Activated CD8-positive, alpha-beta T cell treated with anti-CD3 and anti-CD28 coated beads, Interleukin-2, amount 10 ng/mL, durations not matched to agents 7 days and 5 days (primary cell): ENCODE measurements at places on chromosomes 7 and 10. TPM values are rescaled to one million over a fixed set of nuclear protein-coding genes. Genes with fewer than 3 reads are reported as not detected.

Gene FAM24B
- total RNA-seq = 9.3 TPM

Gene C7orf33
- not detected for total RNA-seq

Gene CXCL12
- total RNA-seq = not detected

Gene SOSTDC1
- total RNA-seq = not detected

Gene EPO
- not detected for total RNA-seq

Gene VPS41
- total RNA-seq = 46.3 TPM

Gene NEURL1
- 1.1 TPM for total RNA-seq

Gene AKR1B15
- total RNA-seq = not detected

GRCh38 chr7:40525764-40526163 lies 391.0 kb downstream of the SUGCT start:
- no peak for DNase-seq

GRCh38 chr10:33211106-33211878 lies 123.2 kb downstream of the NRP1 start:
- DNase-seq = peak; percentile 29

GRCh38 chr10:82228701-82229100 lies 353.7 kb downstream of the NRG3 start:
- DNase-seq = no peak

DNA sequence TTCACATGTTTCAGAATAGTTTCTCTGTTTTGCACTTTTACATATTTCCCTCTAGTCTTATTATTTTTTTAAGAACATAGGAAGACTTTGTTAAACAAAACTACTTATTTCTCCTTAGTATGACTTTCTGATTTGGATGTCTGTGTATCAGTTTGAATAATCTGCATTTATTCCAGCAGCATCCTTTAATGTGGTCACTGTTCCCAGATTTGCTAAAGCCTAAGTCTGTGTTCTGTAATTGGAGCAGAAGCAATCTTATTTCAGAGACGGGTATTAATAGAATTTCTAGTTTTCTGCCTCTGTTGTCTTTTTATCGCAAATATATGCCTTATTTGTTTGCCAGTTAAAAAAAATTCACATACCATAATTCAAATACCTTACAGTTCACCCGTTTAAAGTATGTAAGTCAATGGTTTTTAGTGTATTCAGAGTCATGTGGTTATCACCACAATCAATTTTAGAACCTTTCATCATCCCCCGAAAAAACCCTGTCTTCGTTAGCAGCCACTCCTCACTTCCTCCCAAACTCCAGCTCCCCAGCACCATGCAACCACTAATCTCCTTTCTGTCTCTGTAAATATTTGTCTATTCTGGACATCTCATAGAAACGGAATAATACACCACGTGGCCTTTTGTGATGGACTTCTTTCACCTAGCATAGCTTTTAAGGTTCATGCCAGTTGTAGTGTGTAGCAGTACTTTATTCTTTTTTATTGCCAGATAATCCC lies 58.7 kb downstream of the INPP5F start:
- peak; percentile 41 for DNase-seq

- no peak for DNase-seq
Observed at GRCh38 chr10:59960751-59961150, 54.4 kb upstream of the CCDC6 start.

DNA sequence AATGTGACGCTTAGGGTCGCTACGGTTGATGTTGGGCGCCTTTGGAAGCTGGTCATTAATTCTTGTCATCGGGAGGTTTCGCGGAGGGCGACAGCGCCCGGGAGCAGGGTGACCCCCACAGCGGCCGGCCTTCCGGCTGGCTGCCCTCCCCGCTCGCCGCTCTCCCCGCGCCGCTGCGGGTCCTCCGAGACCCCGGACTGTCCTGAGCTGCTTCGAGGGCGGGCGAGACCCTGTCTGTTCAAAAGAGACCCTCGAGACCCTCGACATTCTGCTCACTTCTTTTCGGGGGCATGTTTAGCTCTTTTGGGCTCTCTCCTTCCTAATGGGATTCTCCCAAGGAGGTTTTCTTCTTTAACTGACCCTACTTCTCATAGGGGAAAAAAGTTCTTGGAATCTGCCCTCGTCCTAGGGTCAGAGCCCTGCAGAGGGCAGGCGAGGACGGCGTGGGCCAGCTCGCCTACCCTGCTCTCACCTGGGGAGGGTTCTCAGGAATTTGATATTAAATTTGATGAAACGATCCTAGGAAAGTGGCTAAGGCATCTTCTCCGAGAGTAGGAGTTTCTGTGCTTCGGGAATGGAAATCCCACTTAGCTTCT lies 257.0 kb downstream of the OTUD1 start:
- DNase-seq = no peak

- peak; percentile 29 for DNase-seq
Observed at GRCh38 chr10:8183241-8183704, 128.8 kb downstream of the GATA3 start.

DNA sequence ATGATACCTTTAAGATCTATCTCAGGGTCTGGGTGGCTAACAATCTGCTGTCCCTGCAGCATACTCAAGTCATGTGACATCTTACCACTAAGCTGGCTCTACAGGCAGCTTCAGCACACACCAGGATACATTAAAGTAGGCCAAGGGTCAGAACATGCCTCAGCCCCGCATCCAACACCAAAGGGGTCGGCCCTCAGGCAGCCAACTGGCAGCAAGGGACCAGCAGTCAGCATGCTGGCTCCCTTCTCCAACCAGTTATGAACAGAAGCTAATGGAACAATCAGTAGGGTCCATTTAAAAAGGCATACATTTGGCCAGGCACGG lies 37.1 kb downstream of the FAM53B start:
- DNase-seq = no peak

- DNase-seq = no peak
Observed at GRCh38 chr7:13262929-13263530, 575.6 kb downstream of the ARL4A start.

GRCh38 chr7:94395141-94396036 lies 694 bp downstream of the COL1A2 start:
- peak; percentile 59 for DNase-seq

- no peak for DNase-seq
Observed at GRCh38 chr7:151856516-151856915, 20.4 kb downstream of the PRKAG2 start.

GRCh38 chr10:1291178-1292090 lies 235.2 kb downstream of the WDR37 start:
- DNase-seq = no peak

- DNase-seq = peak; percentile 29
Observed at GRCh38 chr10:30583778-30584415, 45.7 kb downstream of the LYZL2 start.

DNA sequence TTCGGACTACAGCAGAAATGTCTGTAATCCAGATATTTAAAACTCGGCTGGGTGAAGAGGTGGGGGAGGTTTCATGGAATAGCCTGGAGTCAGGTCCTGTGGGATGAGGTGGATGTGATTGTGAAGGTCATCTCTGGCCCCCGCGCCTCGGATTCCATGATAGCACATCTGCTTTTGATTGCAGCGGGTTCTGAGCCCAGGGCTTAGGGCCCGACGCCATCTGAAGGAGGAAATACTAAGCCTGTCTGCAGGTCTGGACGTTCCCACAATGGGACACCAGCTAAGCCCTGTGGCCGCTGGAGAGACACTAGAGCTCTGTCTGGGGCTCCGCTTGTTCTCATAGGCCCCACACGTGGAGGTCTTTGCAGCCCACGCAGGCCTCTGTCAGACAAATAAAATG lies 328.7 kb downstream of the CXCL12 start:
- DNase-seq = no peak

DNA sequence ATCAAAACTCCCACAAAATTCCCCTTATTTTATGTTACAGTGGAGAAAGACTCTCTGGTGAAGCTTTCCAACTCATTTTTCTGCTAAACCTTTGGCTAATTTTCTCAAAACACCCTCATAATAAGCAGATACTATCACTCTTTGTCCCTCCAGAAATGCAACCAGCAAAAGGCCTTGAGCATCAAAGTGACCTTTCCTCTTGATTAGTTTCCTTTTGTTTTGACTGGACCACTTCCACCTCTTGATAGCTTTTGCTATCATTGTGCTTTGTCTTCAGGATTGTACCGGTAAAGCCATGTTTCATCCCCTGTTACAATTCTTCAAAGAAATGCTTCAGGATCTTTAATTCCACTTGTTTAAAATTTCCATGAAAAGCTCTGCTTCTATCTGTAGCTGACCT lies 115.1 kb upstream of the SLC13A1 start:
- DNase-seq = no peak

GRCh38 chr7:156827587-156828203 lies 65.3 kb downstream of the LMBR1 start:
- no peak for DNase-seq

- no peak for DNase-seq
Observed at GRCh38 chr7:39621784-39622411, 1.5 kb upstream of the RALA start.

GRCh38 chr7:121797657-121798452 lies 75.1 kb upstream of the PTPRZ1 start:
- DNase-seq = no peak

- DNase-seq = no peak
Observed at GRCh38 chr7:134720091-134720935, 59.1 kb upstream of the CALD1 start.

GRCh38 chr10:124547647-124548168 lies 86.1 kb downstream of the LHPP start:
- no peak for DNase-seq

GRCh38 chr7:47104206-47104549 lies 477.7 kb downstream of the TNS3 start:
- DNase-seq = no peak

DNA sequence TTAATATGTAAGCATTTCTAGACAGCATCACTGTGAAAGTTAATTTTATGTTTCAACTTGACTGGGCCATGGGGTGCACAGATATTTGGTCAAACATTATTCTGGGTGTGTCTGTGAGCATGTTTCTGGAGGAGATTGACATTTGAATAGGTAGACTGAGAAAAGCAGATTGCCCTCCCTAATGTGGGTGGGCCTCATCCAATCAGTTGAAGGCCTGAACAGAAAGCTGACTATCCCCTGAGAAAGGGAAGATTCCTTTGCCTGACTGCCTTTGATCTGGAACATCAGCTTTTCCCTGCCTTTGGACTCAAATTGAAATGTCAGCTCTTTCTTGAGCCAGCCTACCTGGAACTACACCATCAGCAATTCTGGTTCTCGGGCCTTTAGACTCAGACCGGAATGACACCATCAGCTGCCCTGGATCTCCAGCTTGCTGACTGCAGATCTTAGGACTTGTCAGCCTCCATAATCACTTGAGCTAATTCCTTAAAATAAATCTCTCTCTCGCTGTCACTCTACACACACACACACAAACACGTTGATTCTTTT lies 5.7 kb upstream of the RPP30 start:
- no peak for DNase-seq

DNA sequence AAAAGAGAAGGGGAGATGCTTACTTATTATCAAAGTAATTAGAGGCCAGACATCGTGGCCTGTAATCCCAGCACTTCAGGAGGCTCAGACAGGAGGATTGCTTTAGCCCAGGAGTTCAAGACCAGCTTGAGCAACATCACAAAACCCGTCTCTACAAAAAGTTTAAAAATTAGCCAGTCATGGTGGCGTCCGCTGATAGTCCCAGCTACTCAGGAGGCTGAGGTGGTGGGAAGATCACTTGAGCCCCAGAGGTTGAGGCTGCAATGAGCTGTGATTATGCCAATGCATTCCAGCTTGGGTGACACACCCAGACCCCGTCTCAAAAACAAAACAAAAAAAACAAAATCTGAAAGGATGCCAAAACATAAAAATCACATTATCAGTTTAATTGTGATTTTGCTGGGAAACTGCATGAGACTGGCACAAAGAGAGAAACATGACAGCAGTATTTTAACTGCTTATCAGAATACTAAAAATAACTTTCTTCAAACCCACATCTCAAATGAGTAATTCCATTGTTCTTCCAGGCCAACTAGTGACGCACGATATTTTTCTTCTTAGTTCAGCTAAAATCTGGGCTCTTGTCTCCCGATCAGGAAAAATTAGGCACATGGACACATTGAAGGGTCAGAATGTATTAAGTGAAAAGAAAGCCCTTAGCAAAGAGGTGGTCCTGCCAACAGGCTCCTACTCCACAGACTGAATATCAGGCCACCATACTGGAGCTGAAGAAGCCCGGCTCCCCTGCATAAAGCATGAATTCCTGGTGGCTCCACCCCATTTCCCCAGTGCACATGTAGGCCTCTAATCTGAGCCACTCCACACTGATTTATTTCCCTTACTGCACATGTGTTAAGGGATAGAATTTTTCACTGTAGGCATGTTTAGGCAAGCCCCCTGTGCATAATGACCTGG lies 9.6 kb upstream of the CCM2 start:
- DNase-seq = no peak

DNA sequence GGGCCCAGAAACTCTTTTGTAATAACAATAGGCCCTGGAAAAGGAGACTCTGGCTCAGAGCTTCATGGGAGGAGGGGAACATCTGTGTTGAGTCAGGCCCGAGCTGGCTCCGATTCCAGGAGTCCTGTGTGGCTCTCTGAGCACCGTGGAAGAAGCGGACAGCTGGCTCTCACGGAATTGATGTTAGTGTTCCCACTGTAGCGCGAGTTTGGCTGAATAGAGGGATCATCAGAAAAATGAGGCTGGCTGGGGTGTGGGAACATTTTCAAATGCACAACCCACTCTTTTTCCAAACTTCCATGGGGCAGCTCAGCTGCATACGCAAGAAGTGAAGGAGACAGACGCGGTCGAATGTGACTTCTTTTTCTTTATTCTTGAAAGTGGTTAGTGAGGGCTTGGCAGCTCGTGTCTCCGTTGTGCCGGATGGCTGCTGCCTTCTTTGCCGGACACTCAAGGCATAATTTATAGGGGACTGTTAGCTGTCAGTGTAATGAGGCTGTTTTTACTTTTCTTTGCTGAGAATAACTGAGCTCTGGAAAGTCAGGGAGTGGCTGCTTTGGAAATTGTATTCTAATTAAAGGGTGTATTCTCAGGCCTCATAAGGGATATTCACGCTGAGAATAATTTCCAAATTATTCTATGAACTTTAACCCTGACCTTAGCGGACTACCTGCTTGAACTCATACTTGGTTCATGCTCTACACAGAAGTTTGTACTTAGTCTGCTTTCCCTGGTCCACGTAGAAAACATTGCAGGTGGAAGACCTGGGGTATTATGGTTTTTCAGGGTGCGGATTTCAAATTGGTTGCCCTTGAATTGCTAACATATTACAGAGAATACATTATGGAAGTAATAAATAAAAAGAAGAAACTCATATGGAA lies 23.1 kb downstream of the MDFIC start:
- DNase-seq = no peak

- no peak for DNase-seq
Observed at GRCh38 chr10:30862486-30862885, 169.2 kb downstream of the ZNF438 start.

DNA sequence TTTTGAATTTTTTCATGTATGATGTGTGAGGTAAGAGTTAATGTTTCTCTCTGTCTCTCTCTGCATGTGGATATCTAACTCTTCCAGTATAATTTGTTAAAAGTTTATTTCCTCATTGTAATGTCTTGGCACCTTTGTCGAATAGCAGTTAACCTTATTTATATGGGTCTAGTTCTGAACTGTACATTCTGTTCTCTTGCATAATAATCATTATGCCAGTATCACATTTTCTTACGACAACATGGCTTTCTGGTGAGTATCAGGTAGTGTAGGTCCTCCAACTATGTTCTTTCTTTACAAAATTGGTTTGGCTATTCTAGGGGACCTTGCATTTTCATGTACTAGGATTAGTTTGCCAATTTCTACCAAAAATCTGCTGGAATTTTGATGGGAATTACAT lies 337.0 kb upstream of the FZD8 start:
- no peak for DNase-seq
